ENCODE measurements at places on chromosomes 12 and 14.

DNA sequence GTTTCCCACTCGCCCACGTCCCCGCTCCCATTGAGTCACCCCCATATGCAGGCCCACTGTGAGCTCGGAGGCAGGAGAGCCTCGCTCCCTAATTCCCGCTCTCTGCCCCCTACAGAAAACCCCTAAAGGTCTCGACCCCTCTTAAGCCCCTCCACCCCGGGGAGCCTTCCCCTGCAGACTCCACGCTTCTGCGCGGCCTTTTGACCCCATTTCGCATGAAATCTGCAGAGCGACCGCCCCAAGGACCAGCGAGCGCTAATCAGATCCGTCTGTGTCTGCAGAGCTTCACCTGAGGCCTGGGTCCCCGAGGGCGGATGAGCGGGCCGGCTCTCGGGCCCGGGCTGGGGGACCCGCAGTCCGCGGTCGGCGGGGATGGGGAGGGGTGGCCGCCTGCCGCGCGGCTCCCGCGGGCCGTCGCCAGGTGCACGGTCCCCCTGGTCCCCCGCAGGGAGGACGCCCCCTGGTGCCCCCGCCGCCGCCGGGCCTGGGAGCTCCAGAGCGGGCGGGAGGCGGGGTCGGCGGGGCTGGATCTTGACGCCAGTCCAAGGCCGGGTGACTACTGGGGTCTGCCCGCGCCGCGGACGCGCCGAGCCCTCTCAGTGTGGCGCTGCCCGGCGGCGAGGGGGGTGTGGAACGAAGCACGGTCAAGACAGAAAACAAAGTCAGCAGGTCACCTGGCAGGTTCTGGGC lies 10.1 kb downstream of the BMP4 start:
- no peak for DNase-seq

GRCh38 chr14:23356662-23357061 lies 4.0 kb upstream of the SLC22A17 start:
- no peak for DNase-seq

GRCh38 chr14:56413721-56414120 lies 165.9 kb upstream of the TMEM260 start:
- no peak for DNase-seq

DNA sequence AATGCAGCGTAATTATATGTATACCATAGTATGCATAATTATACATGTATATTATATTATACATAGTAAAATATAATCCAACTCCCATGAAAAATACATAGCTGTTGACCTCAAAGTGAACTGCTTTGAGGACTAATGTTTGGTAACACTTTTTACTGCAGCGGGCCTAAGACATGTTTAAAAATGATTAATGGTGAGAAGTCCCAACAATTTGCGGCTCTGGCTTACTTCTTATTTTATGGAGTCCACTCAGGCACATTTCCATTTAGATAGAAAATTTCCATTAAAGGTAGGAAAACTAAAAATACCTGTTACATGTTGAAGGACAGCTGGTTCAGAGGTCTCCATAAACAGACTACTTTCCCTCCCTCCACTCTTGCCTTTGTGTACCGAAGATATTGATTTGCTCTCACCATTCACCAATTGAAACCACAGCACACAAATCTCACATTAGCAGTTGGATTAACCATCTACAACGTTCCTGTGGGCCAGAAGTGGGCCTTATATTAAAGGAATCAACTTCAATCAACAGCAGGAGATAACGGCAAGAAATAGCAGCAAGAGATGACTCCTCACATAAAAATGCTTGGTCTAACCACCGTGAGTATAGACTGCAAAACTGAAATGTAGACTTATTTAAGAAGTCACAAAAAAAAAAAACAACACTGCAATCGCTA lies 14.1 kb upstream of the NT5DC3 start:
- no peak for DNase-seq

- no peak for DNase-seq
Measured at GRCh38 chr12:53951577-53952334, 2.9 kb upstream of the HOXC12 start.

DNA sequence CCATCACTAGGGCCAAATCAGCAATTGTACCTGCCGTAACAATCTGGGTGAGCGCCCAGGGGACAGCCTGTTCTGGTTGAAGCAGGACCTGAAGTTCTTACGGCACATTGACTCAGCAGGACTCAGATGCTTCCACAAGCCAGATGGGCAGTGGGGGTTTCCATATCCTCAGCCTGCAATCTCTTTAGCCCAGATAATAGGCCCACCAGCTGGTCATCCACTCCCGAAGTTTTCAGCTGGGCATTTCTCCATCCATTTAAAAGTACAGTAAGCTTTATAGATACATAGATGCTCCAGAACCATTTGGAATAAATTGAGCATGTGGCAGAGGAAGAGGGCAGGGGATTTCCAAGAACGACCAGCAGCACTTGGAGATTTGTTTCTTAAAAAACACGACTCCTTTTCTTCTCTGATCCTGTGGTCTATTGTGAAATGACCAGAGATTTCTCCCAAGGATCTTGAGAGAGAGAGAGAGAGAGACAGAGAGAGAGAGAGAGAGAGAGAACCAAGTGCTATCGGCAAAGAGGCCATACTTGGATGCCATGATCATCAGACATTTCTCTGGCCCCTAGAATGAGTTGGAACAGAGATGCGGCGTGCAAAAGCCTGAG lies 74.8 kb upstream of the PLXNC1 start:
- no peak for DNase-seq

GRCh38 chr12:118436002-118436730 lies 59.8 kb downstream of the SUDS3 start:
- no peak for DNase-seq

GRCh38 chr14:91888641-91889476 lies 21.5 kb upstream of the TC2N start:
- DNase-seq = no peak

GRCh38 chr12:29354954-29355353 lies 26.0 kb downstream of the ERGIC2 start:
- DNase-seq = no peak

DNA sequence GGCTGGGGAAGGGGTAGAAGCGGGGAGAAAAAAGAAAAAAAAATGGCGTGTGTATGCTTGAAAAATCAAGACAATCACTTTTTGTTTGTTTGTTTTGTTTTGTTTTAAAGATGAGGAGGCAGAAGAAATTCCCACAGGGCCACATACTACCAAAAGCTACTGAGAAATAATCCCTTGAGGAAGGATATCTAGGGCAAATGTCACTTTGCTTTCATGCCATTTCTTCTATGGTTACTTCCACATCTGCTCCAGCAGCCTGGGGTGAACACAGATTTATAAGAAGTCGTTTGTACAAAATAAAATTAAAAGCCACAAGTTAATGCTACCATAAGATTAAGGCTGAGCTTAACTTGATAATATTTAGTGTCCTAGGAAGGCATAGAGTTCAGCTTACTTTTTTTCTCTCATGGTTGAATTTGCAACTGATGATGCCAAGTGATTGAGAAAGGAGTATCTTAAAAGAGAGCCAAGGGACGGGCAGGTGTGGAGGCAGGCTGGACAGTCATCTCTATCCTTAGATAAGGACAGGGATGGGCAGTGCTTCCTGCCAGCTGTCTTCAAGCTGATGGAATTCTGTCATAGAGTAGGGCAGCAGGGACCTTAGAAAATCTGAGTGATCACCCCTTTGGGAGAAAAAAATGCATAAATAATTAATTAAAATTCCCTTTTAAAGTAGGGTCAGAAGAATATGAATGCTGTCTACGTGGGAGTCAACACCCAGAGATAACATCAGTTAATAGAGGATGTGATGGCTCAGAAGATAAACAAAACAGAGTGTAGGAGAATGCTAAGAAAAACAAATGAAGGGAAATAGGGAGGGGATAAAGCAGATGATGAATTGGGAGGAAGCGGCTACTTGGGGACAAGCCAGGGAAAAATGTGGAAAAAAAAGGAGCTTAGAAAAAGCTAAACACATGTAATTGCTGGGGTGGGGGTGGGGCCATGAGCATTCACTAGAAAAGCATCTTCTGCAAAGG lies 57.1 kb downstream of the DYRK2 start:
- no peak for DNase-seq

DNA sequence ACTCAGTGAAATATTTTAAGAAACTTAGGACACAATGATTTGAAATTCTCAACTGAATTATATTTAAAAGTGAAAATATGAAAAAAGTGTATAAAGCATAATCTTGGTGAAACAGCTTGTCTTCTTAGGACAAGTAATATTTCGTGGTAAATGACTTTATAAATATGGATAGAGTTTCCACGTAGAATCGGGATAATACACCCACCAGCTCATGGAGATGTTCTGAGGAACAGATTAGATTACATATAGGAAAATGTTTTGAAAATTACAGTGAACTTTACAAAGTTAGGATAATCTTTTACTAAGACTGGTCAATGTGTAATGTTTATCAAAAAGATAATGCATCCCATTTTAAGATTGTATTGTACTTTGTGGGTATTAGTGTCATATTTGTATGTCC lies 25.6 kb upstream of the MYF6 start:
- no peak for DNase-seq

DNA sequence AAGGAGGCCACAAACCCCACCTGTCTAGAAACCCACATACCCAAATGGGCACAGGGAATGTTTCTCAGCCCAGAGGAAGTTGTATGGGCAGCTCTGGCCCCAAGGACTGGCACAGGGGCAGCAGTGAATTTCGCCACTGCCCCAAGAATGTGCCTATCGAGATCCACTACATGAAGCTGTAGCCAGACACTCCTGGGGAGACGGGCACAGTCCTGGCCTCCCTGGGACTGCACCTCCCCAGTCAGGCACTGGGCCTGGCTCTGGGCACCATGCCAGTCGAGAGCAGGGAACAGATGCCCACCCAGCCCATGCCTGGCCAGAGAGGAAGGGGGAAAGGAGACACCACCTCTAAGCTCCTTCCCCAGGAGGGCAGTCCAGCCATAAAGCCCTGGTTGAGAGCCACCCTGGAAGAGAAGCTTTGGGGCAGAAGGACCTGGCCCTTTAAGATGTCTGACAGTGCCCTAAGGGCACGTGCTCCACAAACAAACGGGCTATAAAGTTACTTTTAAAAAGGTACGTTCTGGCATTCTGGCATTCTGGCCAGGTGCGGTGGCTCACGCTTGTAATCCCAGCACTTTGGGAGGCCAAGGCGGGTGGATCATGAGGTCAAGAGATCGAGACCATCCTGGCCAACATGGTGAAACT lies 8.4 kb downstream of the ADCY6 start:
- DNase-seq = no peak

DNA sequence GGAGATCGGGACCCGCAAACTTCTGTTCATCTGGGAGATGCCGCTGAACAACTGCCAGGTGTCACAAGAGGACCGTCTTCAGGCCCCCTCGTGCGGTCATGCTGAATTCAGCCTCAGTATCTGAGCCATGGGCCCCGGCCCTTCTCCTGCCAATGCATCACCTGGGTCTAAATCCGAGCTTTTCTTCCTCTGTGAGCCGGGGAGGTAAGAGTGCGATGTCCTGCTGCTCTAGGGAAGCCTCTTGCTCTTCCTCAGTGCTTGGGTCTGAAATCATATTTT lies 155.8 kb upstream of the FKBP4 start:
- no peak for DNase-seq

DNA sequence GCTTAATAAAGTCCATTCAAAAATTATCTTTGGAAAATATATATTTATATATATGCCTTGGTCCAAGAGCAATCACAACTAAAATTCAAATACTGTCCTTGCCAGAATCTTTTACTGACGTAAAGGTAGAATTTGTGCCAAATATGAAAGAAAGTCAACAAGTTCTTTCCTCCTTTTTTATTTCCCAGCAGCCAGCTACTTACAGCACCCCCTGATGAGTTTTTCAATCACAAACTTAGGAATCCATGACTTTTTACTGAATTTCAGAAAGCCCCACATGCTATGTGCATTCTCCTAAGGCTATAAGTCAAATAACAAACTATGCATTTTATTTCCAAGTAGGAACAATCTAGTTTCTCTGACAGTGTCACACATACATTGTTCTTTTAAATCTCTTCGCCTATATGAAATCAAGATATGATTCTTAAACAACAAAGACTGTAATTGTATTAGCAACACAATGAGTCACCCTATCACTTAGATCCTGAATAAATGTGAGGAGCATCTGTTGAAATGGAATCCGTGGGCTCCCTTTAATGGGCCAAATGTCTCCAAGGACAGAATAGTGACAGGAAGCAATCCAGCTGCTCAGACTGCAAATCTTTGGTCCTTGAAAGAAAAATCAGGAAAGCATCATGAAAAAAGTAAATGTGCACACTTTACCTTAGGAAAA lies 271.4 kb downstream of the DUSP6 start:
- DNase-seq = no peak

GRCh38 chr12:71214511-71215285 lies 56.9 kb upstream of the TSPAN8 start:
- no peak for DNase-seq

- no peak for DNase-seq
Measured at GRCh38 chr14:69208666-69209065, 17.4 kb downstream of the EXD2 start.

GRCh38 chr12:6867413-6868210 lies at the start of gene TPI1:
Gene TPI1 (plus strand): TSS chr12:6867531. CDS start chr12:6867567, 36 bp downstream.
- no peak for DNase-seq

- no peak for DNase-seq
Measured at GRCh38 chr14:73888971-73889370, 2.3 kb downstream of the ZNF410 start.

DNA sequence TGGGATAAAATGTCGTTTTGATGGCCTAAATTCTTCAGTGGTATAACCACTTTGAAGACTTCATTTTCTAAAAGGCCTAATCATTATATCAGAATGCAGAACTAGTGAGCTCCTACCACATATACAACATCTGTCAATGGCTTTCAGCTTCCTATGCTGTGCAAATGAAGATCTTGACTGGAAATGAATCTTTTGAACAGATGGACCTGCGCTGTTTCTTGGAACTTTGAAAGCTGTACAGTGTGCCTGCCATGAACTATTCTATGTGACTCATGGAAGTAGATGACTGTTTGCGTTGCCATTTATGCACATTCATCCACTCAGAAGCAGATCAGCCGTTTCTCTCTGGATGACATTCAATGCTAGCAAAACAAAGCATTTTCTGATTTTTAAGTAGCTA lies 542.2 kb upstream of the USP15 start:
- DNase-seq = no peak

GRCh38 chr14:100587763-100588411 lies 670 bp upstream of the BEGAIN start:
- no peak for DNase-seq

DNA sequence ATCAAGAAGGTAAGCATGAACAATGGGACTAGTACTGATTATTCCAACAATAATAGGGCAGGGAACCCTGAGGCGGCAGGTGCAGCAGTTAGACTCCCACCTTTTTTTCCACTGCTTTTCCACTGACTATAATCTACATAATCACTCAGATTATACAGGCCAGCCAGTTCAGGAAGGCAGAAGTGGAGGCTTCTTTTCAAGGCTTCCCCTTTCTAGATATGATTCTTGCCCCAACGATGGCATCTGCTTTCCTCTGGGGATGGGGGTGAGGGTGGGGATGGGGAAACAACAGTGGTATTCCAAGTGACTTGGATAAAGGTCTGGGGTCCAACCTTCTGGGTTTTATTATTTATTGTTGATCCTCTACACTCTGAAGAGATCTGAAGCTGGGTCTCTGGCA lies 331 bp downstream of the NCKAP1L start:
- DNase-seq = no peak

- DNase-seq = no peak
Measured at GRCh38 chr14:63248211-63248610, 44.0 kb downstream of the RHOJ start.

Measured in thoracic aorta (tissue), 2 donors.